ENCODE measurements at places on chromosomes 7 and 10.
A peak's percentile ranks its signal among the peaks of the same experiment; 100 is the strongest.

DNA sequence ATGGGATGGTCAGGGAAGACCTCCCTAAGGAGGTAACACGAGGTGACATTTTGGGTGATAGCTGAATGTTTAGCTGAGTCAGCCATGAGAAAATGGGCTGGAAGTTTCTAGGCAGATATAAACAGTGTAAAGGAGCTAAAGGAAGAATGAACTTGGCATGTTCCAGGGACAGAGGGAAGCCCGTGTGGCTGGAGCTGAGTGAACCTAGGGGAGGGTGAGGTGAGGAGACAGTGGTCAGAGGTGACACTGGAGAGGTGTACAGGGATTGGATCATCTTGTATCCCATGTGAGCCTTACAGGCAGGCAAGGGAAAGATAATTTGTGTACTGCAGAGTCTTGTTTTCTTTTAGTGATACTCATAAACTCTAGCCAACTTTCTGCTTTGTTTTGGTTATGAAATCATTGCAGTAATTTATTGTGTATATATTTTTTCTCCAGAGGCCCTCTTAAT is 1.8 kb downstream of the STARD3NL start:
- no peak overlapping the region for H3K27ac ChIP-seq
- H3K4me1 ChIP-seq: peaks cover 22% of the 10 kb centered on the region
- H3K4me3 ChIP-seq: peak overlapping the region; percentile 97
- no peak for DNase-seq
- H3K27me3 ChIP-seq: no peaks in the 10 kb centered on the region

- H3K4me1 ChIP-seq: peaks cover 17% of the 10 kb centered on the region
- peak overlapping the region; percentile 63 for H3K27ac ChIP-seq
- no peak overlapping the region for H3K4me3 ChIP-seq
- no peaks in the 10 kb centered on the region for H3K36me3 ChIP-seq
These were observed 42.4 kb downstream of the CCNY start for GRCh38 chr10:35378541-35379210.

- H3K27me3 ChIP-seq: no peaks in the 10 kb centered on the region
- peak overlapping the region; percentile 93 for H3K27ac ChIP-seq
- H3K36me3 ChIP-seq: no peaks in the 10 kb centered on the region
- peak overlapping the region; percentile 24 for H3K4me3 ChIP-seq
These were observed 28.8 kb downstream of the XPNPEP1 start for GRCh38 chr10:109894516-109894915.

GRCh38 chr10:118585234-118585633 is 10.2 kb downstream of the PRLHR start:
- no peak overlapping the region for H3K4me3 ChIP-seq
- H3K36me3 ChIP-seq: no peaks in the 10 kb centered on the region
- H3K27ac ChIP-seq: no peak overlapping the region
- no peaks in the 10 kb centered on the region for H3K27me3 ChIP-seq
- H3K4me1 ChIP-seq: no peaks in the 10 kb centered on the region
- DNase-seq: no peak

GRCh38 chr7:54664235-54665228 is 94.5 kb downstream of the SEC61G start:
- H3K36me3 ChIP-seq: no peaks in the 10 kb centered on the region
- H3K4me1 ChIP-seq: peaks cover 8% of the 10 kb centered on the region
- H3K27me3 ChIP-seq: no peaks in the 10 kb centered on the region
- no peak for DNase-seq
- no peak overlapping the region for H3K27ac ChIP-seq

DNA sequence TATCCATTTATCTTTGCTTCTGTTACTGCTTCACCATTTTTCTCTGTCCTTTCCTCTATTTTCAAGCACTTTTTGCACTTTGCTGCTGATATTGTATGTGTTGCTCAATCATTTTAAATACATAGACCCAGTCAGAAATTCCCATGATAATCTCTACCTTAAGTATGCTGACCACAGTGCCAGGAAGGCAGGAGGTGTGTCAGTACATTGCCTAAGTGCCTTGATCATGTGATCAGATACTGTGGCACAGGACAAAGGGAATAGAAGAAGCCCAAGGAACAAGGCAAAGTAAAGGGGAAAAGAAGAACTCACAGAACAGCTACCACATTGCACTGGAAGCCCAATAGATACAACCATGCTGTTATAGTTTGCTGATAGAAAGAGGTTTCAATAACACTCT is 53.7 kb upstream of the CD36 start:
- no peaks in the 10 kb centered on the region for H3K36me3 ChIP-seq
- H3K4me3 ChIP-seq: no peak overlapping the region
- H3K27me3 ChIP-seq: no peaks in the 10 kb centered on the region
- no peak overlapping the region for H3K27ac ChIP-seq
- no peak for DNase-seq

DNA sequence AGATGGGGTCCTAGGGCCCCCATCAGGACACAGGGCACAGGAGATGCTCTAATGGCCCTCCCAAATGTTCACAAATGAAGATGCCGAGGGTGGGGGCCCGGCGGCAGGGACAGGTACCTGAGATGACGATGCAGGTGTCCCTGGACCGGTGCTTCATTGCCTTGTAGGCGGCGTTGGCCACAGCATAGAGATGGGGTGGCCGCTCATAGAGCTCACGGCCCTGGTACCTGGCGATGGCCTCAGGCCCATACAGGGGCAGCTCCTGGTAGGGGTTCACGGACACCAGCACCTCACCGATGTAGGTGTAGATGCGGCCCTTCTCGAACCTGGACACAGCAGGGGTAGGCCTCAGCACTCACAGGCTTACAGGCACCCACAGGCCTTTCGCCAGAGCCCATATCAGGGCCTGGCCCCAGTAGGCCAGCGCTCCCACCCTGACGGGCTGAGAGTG is 2.0 kb downstream of the MYO1G start:
- no peak overlapping the region for H3K4me3 ChIP-seq
- H3K27me3 ChIP-seq: no peaks in the 10 kb centered on the region

DNA sequence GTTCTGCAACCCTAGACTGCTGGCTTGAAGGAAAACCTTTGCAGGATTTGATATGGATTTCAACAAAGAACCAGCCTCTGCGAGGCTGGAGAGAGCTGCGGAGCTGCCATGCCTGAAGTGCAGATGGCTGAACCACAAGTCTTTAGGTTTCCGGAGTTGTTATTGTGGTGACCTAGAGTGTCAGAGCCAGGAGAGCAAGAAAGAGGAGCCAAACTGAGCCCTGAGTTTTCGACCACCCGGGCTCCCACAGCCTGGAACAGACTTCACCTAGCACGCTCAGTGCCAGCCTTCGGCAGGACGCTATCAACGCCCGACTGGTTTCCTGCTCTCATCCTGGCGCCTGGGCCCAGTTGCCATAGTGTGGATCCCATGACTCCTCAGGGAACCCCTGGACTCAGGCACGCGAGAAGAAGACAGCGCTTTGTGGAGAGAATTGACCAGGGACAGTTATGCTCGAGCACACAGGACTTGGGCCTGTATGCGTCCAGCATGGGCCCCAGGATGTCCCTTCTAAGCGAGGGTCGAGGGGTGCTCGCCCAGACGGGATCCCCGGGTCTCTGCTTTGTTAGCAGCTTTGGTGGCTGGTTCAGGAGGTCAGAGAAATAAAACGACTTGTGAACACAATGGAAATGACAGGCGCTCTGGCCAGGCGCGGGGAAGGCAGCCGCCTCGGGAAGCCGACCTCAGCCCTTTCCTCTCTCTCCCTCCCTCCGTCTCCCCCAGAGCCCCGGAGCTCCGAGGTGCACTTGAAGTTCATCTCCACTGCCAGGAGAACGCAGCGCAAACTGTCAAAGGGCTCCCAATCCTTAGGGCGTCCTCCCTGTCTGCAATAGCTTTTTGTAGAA is 1.8 kb upstream of the GAD2 start:
- H3K36me3 ChIP-seq: no peaks in the 10 kb centered on the region
- no peak overlapping the region for H3K27ac ChIP-seq
- no peak for DNase-seq
- H3K4me1 ChIP-seq: peaks cover 36% of the 10 kb centered on the region
- peak overlapping the region; percentile 59 for H3K4me3 ChIP-seq
- peaks cover 12% of the 10 kb centered on the region for H3K27me3 ChIP-seq

GRCh38 chr7:4434306-4434705 is 247.8 kb upstream of the FOXK1 start:
- no peaks in the 10 kb centered on the region for H3K4me1 ChIP-seq
- no peaks in the 10 kb centered on the region for H3K27me3 ChIP-seq
- H3K36me3 ChIP-seq: no peaks in the 10 kb centered on the region
- H3K4me3 ChIP-seq: no peak overlapping the region
- no peak for DNase-seq
- H3K27ac ChIP-seq: no peak overlapping the region

DNA sequence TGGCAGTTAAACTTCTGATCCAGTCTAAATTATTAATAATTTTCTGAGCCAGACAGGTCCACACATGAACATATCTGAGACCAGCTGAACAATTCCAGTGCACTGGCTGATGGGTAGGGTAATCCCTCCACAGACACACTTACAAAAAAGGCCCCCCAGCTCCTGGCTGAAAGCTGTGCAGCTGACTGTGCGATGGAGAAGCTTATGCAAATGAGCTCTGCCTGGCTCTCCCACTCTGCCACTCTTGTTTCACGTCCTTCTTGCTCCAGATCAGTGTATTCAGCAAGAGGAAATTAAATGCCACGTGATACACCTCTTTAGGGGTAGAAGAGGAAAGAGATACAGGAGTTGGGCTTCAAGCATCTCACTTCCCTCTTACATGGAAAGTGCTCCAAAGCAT is 76.4 kb upstream of the FEZF1 start:
- no peak overlapping the region for H3K27ac ChIP-seq
- no peaks in the 10 kb centered on the region for H3K27me3 ChIP-seq
- no peaks in the 10 kb centered on the region for H3K4me1 ChIP-seq
- no peak for DNase-seq
- H3K36me3 ChIP-seq: no peaks in the 10 kb centered on the region
- H3K4me3 ChIP-seq: no peak overlapping the region
